Stimulated activated CD4-positive, alpha-beta T cell treated with anti-CD3 and anti-CD28 coated beads, Interleukin-2, amount 100 ng/mL, for 24 hours (primary cell): ENCODE measurements at places on chromosomes 3 and 15.

GRCh38 chr3:8087951-8088350 is 413.7 kb upstream of the LMCD1 start:
- no peak for DNase-seq

- DNase-seq, result peak; percentile 37
These were observed 5.1 kb downstream of the DUOX1 start for GRCh38 chr15:45134682-45135604.

- no peak for DNase-seq
These were observed 23.0 kb downstream of the NMNAT3 start for GRCh38 chr3:139654637-139655365.

DNA sequence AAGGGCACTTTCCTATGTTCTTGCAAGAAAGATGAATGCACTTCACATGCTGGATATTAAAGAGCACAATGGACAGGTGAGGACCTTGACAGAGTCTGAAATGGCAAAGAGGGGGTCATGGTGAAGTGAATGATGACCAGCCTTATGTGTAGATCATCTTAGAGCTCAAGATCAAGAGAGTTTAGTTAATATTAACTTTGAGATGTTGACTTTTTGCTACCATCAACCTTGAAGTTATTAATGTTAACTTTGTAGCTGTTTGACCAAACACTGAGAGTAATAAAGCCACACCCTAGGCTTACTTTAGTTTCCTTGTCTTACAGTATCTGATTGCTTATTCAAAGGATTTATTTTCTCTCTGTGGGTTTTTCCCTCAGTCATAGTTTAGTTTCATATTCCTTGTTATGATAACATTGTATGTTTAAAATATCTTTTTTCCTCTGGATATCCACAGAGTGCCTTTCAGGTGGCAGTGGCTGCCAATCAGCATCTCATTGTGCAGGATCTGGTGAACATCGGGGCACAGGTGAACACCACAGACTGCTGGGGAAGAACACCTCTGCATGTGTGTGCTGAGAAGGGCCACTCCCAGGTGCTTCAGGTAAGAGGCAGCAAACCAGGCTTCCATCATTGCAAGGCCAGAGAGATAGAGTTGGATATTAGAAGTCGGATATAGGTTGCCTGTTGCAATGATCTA is 5.4 kb downstream of the NFKBIZ start:
- no peak for DNase-seq

DNA sequence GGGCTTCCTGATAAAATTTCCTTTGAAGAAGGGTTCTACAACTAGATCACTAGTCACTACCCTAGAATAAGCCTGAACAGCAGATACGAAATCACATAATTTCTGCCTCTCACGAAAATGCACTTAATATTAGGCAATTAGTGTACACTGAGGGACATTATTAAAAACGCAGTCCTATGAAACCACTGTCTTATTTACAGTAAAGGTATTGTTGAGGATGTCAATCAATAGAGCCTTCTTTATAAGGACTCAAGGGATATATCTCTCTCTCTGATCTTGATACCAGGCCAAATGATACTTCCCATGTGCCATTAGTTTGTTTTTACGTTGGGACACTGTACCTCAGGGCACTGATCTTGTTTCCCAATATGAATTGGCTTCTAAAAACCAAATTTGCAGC is 59.6 kb downstream of the ETFA start:
- no peak for DNase-seq

- DNase-seq, result no peak
These were observed 13.4 kb downstream of the STX19 start for GRCh38 chr3:94015025-94015424.
